RPMI7951 (cell line): ENCODE measurements at places on chromosomes 1 and 21. TPM values are rescaled to one million over a fixed set of nuclear protein-coding genes. Genes with fewer than 3 reads are reported as not detected.

DNA sequence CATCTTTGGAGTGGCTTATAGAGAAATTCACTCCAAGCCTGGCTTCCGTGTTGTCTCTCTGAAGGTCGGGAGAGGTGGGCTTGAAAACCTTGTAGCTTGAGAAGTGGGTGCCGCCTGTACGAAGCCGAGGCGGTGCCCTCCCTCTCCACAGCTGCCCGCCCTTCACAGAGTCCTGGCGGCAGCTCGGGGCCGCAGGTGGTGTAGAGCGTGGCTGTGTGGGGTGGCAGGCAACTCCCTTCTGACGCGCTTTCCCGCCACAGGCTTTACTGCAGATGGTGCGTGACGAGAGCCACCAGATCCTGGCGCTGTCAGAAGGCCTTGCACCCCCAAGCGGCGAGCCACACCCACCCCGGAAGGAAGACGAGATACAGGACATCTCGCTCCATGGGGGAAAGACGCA is 33.1 kb upstream of the DIP2A start:
- DNase-seq, result no peak

- peak; percentile 18 for DNase-seq
Measured at GRCh38 chr1:100629391-100629790, 90.2 kb upstream of the VCAM1 start.

Gene PTGS2
- total RNA-seq, result 2.1 and 2.4 TPM in 2 replicates

- no peak for DNase-seq
Measured at GRCh38 chr1:245996811-245997210, 510.3 kb downstream of the SMYD3 start.

Gene INKA2
- total RNA-seq, result 1.3 and 1.4 TPM in 2 replicates

GRCh38 chr1:12530462-12531178 is 87.4 kb downstream of the DHRS3 start:
- no peak for DNase-seq

GRCh38 chr1:201496296-201496690 is 10.6 kb downstream of the CSRP1 start:
- no peak for DNase-seq

DNA sequence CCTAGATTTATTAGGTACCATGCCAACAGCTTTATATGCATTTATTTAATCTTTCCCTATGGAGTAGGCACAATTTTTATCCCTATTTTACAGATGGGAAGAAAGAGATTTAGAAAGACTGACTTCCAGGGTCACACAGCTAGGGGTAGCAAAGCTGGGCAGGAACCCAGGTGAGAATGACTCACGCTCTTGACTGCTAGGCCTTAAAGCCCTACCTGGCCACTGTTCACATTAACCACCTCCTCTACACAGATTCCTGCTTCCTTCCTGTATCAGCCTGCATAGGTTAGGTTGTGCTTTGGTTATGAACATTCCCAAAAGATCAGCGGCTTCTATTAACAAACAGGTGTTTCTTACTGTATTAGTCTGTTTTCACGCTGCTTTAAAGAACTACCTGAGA is 53.2 kb downstream of the DNAJC6 start:
- no peak for DNase-seq

Gene F13B
- total RNA-seq, result 0.24 TPM in 1 of 2 replicates, not detected in the other

DNA sequence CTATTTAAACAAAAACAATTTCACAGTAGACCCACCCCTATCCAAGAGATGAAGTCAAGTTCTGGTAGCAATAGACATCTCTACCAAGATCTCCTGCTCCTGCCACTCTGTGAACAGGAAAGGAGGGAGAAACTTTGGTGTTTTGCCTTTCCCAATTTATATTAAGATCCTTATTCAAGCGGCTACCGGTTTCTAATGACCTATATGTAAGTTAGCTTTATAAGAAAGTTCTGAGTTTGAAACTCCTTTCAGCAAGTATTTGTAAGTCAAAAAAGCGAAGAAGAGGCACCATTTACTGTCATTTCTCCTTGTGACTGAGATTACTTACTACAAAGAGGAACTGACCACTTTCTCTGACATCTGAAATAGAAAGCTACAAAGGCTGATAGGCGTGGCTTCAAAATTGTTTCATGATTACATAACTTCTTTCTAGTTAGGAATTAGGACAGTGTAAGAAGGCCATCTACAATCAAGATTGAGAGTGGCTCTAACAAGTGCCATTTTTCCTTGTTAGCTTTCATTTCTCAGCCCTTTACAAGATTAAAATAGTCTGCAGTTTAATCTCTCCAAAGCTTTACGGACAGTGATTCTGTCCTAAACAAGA is at the start of gene MNDA:
Gene MNDA (plus strand): TSS at position 448 of the 604 bp plus-strand sequence. CDS start 10,803 bp downstream, outside the sequence.
- no peak for DNase-seq

Gene OLIG2
- total RNA-seq, result 0.72 and 0.88 TPM in 2 replicates

- DNase-seq, result no peak
Measured at GRCh38 chr1:35499652-35500176, 57.5 kb downstream of the KIAA0319L start.

DNA sequence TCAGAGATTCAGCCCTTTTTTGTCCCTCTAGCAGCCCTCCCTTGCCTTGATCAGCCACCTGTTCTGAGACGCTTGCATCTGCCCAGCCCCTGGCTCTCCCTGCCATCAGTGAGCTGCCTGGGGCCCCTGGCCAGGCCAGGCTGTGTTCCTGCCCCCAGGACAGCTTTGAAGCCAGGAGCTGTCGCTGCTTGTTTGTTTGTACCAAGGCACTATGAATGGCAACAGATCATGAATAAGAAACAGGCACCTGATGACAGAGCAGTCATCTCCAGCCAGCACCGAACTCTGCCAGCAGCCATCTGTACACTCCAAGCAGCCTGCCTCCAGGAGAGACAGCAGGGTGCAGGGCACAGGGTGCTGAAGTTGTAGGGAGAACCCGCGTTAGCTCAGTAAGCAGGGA is 8.1 kb upstream of the VWA5B1 start:
- no peak for DNase-seq

DNA sequence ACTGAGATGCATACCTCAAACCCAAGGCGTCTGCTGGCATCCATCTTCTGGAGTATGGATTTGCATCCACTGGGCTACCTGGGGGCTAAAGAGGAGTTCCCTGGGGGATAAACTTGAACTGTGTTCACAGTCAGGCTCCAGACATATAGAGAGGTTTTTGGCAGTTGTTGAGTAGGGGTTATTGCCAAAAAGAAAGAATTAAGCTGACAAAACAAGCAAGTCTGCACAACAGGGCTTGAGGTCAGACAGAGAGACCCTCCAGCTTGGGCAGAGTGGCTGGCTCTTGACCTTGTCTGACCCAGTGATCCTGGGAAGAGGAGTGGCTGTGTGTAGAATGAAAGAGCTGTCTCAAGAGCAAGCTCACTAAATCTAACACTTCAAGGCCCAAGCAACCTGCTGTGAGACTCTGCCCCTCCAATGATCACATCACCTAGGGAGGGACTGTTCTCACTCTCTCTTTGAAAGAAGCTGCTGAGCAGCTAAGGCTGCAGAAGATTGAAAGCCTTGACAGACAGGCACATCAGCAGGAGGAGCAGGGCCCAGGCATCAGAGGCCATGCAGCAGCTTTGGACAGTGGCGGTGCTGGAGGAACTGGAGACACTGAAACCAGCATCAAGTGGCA is 61.5 kb downstream of the SYT2 start:
- DNase-seq, result no peak

DNA sequence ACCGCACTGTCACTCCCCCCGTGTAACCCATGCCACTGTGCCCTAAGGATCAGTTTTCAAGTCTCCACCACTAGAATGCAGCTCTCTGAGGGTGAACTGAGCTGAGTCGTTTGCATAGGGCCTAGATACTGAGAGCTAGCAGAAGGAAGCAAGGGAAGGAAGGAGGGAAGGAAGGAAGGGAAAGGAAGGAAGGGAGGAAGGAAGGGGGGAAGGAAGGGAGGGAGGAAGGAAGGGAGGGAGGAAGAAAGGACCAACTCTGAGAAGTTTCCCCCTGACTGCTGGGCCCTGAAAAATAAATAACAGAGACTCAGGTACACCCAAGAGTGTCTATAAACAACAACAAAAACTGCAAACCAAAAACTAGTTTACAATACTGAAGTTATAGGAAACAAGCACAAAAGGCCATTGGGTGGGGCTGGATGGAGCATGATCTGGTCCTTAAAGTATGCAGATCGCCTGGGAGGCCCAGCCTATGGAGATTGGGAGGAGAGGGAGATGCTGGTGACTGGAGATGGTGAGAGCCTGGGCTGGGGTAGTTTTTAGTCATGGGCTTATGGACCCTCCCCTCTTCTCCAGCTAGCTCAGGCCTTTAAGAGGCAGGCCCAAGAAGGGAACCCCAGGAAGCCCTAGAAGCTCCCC is 1.7 kb upstream of the MRPS15 start:
- DNase-seq, result no peak

- peak; percentile 50 for DNase-seq
Measured at GRCh38 chr1:182446033-182446669, 3.8 kb upstream of the RGSL1 start.

Gene CR1L
- 0.24 TPM in 1 of 2 replicates, not detected in the other for total RNA-seq

DNA sequence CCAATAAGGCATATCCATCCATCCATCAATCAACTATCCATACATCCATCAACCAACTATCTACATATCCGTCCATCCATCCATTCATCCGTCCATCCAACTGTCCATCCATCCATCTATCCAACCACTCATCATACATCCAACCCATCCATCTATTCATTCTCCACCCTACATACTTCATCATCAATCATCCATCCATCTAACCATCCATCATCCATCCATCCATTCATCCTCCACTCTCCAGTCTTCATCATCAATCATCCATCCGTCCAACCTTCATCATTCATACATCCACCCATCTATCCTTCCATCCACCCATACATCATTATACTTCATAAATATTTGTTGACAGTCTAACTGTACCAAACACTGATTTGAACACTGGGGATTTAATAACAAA is 231.3 kb upstream of the DAB1 start:
- no peak for DNase-seq

DNA sequence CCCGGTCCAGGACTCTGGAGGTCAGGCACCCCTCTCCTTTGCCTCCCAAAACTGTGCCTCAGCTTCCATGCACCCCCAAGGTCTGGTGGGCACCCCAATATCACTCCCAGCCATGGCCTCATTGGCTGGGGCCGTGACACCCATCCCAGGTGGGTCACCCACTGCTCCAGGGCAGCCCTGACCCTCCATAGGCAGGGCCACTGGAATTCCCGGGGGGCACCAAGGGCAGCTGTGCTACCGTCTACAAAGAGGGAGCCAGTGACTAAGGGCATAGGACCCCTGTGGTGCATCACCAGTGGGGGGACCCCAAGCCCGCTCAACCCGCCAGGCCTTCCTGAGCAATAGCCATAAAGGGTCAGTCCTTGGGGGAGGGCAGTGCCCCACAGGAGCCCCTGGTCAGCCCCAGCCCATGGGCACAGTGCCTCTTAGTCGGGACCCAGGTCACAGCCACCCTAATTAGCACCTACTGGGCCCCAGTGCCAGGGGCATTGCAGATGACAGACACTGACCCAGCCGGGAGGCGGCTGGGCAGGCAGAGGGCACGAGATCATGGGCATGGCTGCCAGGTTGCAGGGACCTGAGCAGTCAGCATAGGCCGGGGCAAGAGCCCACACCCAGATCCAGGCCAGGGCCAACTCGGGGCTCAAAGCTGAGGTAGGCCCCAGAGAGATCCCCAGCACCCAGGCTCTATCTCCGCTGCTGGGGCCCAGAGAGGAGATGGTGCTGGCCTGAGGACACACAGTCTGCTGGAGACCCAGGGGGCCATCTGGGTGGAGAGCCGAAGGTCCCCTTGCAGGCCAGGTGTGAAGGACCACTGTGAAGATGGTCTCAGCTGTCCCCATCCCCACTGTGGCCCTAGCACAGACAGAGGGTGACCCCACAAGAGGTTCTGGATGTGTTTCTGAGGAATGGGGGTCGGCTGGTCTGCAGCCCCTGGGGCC is 19.0 kb upstream of the ARF1 start:
- no peak for DNase-seq

GRCh38 chr21:39523399-39523798 is 71.6 kb downstream of the SH3BGR start:
- DNase-seq, result no peak

Gene XKR8
- 0.68 and 0.72 TPM in 2 replicates for total RNA-seq

- no peak for DNase-seq
Measured at GRCh38 chr1:65387821-65388220, 32.6 kb upstream of the LEPR start.

DNA sequence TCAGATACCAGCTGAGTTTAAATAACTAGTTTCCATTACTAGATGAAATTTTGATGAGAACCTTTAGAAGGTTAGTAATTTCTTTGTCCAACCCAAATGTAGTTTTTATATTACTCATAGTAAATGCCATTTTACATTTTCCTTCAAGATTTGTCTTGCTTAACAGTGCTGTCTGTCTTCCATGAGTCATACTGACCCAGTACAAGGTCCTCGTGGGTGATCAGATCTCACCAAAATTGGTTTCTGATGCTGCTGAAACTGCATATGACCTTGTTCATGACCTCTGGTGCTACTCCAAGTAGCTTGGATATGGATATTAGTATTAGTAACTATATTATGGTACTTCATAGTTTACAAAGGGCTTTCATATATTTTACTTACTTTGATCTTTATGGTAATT is 207.1 kb downstream of the RYR2 start:
- DNase-seq, result no peak

DNA sequence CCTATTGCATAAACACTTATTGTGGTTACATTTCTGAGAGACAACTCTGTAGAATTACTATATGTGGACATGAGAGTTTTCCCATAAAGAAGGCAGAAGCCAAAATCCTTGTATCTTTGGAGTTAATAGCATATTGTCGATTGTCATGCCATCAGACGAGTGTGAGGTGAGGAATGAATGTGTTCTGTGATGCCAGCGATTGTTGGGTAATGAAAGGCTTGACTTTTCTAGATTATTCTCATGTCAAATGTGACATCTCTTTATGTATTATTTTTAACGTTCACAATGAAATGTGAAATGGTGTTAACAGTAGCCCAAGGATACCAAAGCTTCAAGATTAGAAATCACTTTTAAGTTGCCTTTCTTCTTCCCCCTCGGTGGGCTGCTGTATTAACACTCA is 84.9 kb downstream of the C1orf21 start:
- DNase-seq, result no peak

DNA sequence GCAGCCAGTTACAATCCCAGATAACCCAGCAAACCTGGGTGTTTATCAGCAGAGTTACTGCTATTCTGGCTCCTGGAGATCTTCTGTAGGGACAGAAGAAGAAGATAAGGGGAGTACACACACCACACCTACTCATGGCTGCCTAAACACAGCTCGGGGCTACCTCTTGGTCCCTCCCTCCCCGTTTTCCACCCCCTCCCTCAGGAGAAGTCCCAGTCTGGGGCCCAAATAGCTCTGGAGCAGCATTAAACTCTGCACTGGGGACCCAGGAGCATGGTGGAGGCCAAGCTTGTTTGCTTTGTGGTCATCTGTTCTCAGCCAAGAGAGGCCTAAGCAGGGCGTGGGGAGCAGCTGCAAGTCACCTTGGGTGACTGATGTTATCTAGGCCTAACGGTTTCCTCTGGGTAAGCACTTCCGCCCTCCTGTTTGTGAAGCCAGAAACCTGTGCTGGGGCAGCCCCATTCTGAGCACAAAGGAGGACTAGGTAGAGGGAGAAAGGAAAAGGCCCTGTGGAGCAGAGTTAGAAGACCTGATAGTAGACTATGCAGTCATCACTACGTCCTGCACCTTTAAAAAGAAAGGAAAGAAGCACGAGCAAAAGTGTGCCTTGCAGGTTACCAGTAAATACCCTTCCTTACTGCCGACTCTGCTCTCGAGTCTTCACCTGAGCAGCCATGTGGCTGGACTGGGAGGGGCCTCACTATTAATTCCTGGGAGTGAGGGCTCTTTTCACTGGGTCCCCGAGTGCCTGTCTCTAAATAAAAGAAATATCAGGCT is 2.0 kb upstream of the RCSD1 start:
- DNase-seq, result peak; percentile 19

GRCh38 chr21:37026499-37026898 is 20.0 kb downstream of the RIPPLY3 start:
- DNase-seq, result no peak
